Caudate nucleus (tissue), 63 donors: ENCODE measurements at places on chromosomes 4 and X.

DNA sequence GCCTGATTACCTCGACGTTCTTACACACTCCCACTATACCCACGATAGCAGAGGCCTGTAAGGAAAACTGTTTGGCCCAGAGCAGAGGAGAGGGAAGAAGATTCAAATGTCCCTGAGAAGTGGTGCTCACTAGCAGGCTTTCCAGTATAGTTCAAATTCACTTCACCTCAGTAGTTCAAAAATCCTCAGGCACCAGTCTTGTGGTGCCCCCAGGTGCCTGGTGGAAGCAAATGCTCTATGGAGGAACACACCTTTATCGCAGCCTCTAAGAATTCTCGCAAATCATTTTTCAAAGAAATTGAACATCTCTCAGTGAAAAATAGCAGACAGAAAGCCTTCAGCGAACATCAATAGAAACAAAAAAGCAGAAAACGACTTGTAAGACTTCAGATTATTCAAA is 12.2 kb upstream of the MTMR1 start:
- no peak for DNase-seq

DNA sequence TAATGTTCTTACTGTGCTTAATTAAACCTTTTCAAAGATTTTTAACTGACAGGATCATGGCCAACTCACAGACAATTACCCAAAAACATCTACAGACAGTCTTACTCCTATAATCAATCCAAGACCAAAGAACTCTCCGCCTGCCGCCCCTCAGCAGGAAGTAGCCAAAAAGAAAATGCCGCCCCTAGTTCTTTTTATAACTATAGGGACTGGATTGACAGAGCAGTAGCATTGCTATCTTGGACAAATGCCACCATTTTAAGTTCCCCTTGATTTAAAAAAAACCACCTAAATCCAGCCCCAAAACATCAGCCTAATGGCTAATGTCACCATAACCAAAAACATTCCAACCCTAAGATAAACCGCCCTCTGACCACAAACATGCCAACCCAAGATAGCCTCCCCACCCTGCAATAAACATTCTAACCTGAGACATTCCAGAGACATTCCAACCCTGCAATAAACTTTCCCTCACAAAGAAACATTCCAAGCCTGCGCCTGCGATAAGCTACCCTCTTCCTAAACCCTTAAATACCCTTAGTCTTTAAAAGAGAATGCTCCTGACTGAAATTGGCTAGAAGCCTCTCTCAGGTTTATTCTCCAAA is 77.0 kb downstream of the COQ2 start:
- DNase-seq, result no peak

DNA sequence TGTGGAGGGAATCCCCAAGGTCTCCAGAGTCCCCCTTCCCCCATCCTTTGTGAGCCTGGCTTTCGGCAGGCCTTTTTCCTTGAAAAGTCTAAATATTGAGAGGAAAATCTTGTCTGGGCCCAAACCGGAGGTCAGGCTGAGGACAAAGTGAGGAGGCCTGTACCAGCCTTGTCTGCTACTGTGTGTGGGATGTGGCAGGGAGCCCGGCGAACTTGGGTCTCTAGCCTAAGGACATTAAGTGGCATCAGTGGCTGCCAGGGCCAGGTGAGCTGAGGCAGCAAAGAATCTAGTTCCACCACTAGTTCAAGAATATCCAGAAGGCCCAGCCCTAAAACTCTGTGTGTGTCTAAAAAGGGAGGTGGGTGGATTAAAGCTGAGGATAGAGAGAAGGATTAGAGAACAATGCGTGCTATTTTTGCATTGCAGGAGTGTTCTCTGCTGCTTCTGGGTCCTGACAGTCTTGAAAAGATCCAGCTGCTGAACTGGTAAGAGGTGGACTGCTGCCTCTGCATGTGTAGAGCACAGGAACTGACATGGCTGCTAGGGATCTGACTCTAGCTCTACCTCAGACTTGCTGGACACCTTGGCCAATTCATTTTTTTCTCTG is 1.2 kb upstream of the AMER1 start:
- DNase-seq, result no peak

DNA sequence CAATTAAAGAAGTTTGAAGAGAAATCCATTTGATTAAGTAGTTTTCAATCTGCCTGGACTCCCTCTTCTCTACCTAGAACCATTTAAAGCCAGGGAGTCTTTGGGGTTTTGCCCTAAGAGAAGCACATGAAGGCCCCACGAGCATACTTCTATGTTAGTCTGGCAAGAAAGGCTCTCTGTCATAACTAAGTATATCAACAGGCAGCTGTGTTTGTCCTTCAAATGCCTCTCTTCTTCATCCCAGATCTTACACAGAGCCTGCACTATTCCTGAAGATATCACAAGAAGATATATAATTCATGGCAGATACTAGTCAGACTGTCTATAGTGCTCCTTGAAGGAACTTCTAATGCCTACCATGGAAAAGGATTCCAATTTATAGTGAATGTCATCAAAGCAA is 206.2 kb downstream of the PRDM5 start:
- no peak for DNase-seq

DNA sequence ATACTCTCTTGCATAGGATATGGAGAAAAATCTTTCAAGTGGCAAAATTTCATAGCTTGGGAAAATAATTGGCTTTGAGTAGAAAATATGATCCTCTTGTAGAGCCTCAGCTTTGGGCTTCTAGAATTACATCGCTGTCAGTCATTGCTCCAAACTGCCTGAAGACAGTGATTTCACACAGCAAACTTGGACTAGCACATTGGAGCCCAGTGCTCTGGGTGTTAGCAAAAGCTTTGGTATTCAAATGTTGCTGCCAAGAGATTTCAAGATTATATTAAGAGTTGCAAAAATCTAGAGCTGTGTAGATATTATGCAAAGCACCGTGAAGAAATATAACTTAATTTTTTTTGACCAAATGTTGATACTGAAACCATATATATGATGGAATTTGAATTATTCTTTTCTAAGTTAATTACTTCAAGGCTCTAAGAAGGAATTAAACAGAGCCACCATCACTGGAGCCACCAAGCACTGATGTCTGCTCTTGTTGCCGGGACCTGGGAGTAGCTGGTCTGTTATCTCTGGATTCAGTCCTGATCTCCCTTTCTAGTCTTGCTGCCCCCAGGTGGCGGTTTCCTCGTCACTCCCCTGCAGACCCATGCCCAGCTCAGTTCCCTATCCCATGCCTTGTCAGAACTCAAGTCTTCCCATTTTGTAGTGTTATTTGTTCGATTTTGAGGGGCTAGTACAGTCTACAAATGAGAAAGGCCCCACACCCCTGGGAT is 260.7 kb upstream of the SFRP2 start:
- DNase-seq, result no peak

DNA sequence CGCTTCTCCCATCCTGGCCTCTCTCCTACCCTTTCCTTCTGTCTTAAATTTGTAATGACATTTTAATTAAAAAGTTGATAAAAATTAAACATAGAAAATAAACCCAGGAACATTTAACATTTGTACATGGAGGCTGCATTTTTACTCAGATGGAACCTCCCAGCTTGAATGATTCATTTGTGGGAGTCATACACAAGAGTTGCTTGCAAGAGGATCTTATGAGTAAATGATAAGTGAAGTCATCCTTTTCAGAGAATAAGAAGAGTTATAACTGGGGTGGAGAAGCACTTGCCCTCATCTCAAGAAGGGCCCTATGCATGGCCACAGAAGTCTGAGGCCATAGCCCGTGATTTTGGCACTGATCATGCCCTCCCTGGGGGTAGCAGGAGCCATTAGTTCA is 482.9 kb upstream of the BOD1L1 start:
- no peak for DNase-seq

DNA sequence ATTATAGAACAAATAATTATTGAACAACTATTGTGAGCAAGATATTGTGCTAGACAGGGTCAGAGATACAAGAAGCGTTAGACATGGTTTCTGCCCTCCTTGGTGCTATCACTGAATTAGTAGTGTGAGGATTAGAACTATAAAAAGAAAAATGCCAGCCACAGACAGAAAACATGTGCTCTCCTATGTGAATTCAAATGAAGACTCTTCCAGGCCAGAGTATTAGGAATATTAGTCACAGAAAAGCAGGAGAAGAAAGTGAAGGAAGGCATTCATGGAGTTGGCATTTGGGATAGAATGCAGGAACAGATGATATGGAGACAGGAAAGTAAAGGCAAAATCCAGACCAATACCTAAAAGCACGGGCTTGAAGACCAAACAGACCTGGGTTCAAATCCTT is 179.6 kb upstream of the TENM3 start:
- DNase-seq, result no peak

DNA sequence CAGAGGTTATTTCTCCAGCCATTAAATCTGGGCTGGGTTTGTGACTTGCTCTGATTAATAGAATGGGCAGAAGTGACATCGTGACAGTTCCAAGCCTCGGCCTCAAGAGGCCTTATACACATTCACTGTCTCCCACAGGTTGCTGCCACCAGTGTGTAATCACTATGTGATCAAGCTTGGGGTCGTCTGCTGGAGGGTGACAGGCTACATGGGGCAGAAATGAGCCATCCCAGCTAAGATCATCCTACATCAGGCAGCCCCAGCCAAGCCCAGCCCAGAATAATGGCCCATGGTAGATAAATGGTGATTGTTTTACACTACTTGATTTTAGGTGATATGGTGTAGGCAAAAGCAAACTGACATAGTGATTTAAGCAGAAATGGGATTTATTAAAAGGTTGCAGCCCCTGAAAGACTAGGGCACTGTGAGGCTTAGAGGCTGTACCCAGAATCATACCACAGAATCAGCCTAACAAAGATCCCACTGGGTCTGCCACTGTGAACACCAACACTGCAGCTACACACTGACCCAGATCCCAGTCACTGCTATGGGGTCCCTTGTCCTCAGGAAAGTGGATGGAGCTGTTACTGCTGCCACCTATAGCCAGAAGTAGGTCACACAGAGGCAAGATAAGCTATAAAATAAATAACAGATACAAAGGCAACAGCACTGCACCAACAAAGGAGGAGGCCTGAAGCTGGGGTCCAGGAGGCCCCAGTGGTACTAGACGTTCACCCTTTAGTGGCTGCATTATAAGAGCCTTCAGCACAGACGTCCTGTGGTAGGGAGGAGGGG is 159.6 kb upstream of the RBPJ start:
- DNase-seq, result no peak

DNA sequence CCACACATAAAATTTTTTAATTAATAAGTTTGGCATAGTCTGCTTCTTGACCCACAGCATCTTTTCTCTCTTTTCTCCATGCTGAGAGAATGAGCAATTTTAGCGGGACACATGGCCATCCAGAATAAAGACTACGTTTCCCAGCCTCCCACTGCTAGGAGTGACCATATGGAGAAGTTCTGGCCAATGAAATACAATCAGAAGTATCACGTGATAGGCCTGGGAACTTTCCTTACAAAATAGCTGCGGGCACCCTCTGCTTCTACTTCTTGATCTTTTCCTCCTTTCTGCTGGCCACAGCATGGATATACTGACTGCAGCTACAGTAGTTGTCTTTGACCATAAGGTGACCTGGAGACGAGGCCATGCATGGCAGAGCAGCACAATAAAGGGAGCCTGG is 348.0 kb downstream of the BCOR start:
- DNase-seq, result no peak

GRCh38 chr4:134470544-134470943 is 269.0 kb upstream of the PABPC4L start:
- DNase-seq, result no peak

DNA sequence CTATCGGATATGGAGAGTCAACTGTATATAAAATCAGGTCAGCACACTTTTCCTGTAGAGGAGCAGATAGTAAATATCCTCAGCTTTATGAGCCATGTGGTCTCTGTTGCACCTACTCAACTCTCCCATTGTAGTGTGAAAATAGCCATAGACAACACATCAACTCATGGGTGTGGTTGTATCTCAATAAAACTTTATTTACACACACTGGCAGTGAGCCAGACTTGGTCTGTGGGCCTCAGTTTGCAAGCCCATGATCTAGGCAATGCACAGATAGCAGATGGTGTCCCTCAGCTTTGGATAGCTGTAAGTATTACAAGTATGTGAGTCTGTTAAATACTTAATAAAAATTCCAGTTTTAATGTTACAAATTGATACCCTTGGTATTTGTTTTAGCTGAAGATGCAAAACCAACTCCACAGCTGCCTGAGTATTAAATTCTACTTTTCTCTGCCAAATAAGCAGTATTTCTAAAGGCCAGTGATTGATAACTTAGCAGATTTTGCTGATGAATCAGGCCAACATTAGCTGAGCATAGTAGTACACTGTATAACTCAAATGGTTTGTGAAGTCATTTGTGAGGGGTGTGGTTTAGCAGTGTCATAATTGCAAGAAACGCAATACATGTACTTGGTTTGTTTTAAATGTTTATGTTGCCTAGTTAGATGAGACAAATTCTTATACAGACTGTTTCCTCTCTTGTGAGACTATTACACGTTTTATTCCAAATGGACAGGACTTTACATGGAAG is 87.3 kb downstream of the GPR143 start:
- DNase-seq, result no peak

GRCh38 chr4:80566203-80566872 is 230.8 kb downstream of the CFAP299 start:
- DNase-seq, result no peak

GRCh38 chr4:119337010-119337409 is 15.1 kb upstream of the FABP2 start:
- DNase-seq, result no peak

DNA sequence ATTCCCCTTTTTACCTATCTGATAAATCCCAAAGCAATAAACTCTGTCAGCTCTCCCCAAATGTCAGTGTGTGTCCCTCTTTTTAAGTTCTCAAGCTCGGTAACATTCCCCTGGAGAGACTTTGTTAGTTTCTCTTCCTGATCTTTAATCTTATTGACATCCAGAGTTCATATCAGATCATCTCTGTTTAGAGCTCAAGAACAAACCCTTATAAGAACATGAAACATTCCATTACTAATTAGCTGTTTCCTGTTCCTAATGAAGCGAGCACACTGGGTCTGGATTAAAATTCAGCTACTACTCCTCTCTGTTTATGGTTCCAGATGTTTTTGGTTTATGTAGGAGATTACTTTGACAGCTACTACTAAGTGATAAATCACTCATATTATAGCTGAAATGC is 681.5 kb downstream of the DACH2 start:
- DNase-seq, result no peak

- DNase-seq, result no peak
These were observed 165.6 kb downstream of the ATP10D start for GRCh38 chr4:47650584-47651130.

DNA sequence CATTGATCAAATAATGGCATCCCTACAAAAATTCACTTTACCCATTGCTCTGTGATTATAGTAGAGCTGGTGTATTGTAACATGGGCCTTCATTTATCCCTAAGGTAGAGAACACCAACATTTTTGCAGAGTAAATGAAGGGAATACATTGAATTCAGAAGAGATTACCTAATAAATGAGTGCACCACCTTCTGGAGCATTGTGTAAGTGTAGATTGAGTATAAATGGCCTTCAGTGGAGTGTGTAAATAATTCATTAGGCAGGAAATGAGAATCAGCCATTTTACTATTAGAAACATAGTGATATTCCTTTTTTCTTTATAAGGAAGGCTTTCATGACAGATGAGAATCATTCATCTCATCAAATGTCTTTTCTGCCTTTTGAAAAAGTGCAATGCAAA is 155.8 kb downstream of the FAM47B start:
- no peak for DNase-seq

- DNase-seq, result no peak
These were observed 7.2 kb downstream of the PRDM5 start for GRCh38 chr4:120915336-120915735.
